ENCODE measurements at places on chromosomes 12 and 14.

DNA sequence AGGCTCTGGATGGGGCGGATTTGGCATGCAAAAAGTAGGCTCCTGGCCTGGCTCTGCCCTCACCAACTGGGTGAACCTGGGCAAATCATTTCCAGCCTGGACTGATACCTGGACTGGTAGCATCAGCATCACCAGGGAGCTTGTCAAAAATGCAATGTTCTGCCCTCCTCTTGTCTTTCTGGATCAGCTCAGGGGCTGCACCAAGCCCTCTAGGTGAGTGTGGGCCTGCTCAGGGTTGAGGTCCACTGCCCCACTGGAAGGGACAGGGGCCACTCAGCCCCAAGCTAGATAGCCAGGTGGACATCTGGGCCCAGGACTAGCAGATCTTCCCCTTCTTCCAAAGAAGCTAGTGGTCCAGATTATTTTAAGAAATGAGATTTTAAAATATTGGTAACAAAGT lies 99.6 kb downstream of the RBM19 start:
- no peak for DNase-seq

DNA sequence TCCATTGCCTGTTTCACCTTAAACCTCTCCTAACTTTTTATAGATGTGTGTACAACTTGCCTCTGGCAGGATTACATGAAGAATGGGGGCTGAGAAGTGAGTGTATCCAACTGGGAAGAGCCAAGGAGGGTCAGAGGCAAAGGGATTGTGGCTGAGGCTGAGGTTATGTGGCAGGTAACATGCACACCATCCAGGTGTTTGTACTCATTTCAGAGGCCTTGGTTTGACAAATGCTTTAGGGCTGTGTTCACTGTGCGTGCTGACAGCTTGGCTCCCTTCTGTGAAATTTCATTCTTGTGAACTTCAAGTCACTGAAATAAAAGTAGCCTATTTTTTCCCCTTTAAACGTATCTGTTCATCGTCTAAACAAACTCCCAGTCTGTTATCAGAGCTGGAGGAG lies 47.7 kb downstream of the ANO6 start:
- no peak for DNase-seq

GRCh38 chr12:131242741-131243496 lies 289.2 kb downstream of the ADGRD1 start:
- no peak for DNase-seq

DNA sequence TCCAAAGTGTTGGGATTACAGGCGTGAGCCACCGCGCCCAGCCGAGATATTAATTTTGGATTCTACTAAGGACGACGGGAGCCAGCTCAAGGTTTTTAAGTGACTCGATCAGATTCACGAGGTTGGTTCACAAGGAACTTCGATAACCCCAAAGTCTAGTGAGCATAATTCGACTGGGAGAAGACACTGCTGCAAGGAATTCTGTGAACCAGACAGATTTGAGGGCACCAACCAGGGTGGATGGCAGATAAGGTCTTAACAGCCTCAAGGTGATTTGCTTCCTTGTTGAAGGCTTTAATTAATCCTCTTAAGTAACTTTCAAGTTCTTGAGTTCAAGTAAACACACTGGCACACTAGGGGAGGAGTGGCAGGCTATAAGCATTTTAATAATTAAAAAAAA lies 1.1 kb upstream of the KLHDC2 start:
- DNase-seq, result no peak

GRCh38 chr14:76931631-76932402 lies 96.7 kb downstream of the IRF2BPL start:
- DNase-seq, result no peak

DNA sequence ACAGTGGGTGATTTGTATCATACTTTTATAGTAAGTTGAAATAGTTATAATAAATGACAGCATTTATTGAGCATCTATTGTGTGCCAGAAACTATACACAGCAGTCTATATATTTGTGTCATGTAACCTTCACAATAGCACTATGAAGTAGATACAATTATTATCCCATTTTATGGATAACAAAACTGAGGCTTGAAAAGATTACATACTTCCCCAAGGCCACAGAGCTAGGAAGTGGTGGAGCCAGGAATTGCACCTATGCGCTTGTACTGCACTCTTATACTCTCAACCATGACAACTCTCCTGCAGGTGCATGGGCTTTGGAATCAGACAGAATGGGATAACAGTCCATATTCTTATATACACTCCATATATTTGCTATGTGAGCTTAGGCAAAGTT lies 110.6 kb upstream of the SOX5 start:
- no peak for DNase-seq

DNA sequence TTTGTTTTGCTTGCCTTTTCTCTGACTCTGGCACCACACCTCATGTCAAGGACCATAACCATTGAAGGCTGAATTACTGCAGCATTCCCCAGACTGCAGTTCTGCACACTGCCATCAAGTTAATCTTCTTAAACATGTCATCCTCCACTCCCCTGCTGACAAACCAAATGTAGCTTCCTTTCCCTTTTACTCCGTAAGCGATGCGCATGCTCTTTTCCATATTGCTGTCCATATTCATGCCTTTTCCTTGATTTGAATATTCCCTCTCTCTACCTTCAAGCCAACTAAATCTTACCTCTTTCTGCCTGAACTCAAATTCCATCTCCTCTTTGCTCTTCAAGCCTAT lies 13.6 kb downstream of the GPX2 start:
- DNase-seq, result no peak

- DNase-seq, result no peak
Measured at GRCh38 chr12:130371296-130371695, 33.6 kb downstream of the PIWIL1 start.

Data from activated CD4-positive, alpha-beta T cell treated with anti-CD3 and anti-CD28 coated beads, Interleukin-2, amount 50 U/mL, for 1 hour (primary cell).